ENCODE measurements at places on chromosomes 6 and 20.
A peak's percentile ranks its signal among the peaks of the same experiment; 100 is the strongest.

DNA sequence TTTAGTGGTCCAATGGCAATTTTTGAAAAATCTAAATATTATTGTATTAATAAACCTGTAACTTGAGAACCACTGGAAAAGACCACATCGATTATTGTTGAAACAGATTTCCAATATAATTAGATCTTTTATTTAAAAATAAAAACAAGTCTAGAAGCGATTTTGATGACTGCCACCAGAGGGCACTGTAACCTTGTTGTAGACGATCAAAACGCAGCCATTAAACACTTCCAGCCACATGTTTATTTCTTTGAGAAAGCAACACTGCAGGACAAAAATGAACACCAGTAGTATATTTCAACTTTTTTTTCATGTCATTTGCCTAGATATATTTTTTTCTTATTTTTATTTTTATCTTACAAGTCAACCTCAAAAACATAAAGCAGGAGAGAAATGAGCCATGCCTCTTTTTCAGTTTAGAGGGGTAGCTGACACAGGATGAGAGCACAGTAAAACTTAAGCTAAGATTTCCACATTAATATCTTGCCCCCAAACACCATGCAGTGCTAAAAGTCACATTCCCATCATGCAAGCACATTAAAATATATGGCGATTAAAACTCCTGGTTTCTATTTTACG, 115.4 kb downstream of the OPRM1 start:
- peak; percentile 18 for DNase-seq

- DNase-seq, result peak; percentile 87
These were observed 78.0 kb upstream of the TMEM181 start for GRCh38 chr6:158481690-158482473.

DNA sequence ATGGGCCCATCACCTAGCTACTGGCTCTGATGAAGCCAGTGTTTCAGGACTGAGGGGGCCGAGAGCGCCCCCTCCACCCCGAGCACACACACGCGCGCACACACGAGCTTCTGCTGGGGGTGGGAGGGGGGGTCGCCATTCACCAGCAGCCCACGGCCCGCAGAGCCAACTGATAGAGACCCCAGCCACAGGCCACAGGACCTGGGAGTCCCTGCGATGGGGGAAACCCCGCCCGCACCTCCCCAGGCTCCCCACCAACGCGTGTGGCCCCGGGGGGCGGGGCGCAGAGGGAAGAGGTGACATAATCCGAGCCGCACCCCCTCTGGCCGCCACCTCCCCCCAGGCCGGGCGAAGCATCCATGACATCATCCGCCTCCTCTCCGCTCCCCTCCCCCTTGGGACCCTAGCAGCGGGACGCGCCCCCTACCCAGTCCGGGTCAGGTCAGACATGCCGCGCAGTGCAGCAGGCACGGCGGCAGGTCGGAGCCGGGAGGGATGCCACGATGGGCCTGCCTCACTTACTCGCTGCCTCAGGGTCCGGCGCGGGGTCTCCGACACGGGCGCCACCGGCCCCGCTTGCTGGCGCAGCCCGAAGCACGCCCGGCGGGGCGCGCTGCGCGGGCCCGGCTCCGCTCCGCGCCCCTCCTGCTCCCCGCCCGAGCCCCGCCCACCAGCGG, at the start of gene LZTS3:
LZTS3 (minus strand) TSS at position 617 of the 677 bp plus-strand sequence. CDS start 6,386 bp downstream, outside the sequence.
- DNase-seq, result no peak

GRCh38 chr6:112178846-112179245, 75.5 kb downstream of the LAMA4 start:
- no peak for DNase-seq

DNA sequence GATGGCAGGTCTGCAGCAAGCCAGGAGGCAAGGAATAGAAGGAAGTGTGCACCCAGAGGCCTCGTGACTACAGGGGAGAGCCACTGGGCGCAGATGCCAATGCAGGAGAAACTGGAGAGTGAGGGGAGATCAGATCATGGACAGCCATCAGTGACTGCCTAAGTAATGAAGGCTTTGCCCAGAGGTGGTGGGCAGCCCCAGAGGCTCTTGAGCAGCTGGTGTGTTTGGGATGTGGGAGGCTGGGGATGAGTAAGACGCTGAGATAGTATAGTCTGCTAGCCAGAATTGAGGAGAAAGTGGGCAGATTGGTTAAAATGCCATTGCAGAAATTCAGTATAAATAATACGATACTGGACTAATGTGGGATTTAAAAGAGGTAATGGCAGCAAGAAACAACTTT, 111.9 kb downstream of the MAP3K4 start:
- no peak for DNase-seq

DNA sequence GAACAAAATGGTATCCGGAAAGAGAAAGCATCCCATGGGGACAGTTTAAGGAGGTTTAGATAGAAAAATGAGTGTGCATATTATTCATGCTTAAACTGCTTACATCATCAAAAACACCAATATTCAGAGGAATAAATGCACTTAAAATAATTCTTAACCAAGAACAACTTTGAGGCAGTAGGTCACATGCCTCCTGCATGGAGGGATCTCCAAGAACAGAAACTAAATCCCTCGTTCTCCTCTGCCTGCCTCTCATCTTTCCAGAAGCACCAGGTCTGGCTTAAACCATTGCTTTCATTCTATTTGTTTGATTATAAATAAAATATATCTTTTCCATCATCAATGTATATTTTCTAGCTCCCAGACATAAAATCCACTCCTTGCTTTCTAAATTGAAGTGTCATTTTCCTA, 103.5 kb upstream of the QKI start:
- no peak for DNase-seq

GRCh38 chr6:129453073-129453472, 256.9 kb downstream of the ARHGAP18 start:
- DNase-seq, result no peak

DNA sequence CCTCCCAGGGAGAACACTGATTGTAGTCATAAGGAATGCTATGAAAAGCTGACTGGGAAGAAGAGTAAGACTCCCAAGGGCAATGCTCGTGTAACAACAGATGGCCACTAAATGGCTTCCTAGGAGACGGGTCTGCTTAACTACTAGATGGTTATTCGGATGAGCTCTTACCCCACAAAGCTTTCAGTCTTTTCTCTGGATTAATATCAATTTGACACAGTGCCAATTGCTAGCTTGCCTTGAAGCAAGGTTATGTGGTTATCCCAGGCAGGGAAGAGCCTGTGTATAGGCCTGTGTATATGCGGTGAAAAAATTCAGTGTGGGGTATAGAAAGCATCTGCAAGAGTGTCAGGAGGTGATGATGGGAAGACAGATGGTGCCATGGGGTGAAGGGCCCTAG, 86.4 kb upstream of the NOX3 start:
- no peak for DNase-seq

GRCh38 chr6:143176090-143177021, 115.7 kb downstream of the AIG1 start:
- DNase-seq, result peak; percentile 96

DNA sequence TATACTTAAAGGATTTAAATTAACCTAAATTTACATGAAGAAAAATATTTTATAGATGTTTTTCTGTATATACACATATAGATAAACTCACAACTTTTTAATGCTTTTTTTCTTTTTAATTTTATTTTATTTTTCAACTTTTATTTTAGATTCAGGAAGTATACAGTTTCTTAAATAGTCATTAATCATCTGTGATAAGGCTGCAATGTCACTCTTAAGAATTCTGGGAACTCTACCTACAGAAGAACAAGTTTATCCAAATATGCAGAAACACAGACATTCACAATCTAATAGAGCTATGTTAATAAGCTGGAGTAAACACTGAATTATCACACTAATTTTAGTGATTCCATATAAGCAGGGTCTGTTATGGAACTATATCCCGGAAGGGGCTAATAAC, 181.2 kb downstream of the TASP1 start:
- no peak for DNase-seq

DNA sequence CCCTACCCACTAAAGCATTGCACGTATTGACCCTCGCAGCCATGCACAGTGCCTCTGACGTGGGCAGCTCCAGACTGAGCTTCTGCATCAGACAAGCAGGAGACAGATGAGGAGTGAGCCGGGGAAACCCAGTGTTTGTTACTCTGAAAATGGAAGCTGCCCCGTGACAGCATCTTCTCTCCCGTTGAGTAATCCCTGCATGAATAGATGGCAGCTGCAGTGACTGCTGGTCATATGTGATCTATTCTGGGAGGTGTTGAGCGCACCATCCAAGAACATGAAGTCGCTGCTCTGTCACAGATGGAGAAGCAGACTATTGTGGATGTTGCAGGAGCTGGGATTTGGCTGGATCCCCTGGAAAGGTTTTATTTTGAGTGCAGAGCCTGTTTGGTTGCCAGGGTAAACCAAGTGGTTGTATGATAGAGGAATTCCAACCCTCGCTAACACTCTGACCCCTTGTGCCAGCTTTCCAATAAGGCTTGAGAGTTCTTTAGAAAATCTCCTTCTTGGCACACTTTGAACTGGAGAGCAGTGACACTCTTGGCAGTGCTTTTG, 242.2 kb downstream of the NRN1 start:
- no peak for DNase-seq

All from foreskin keratinocyte (primary cell).